Type B pancreatic cell (in vitro differentiated cells): ENCODE measurements at places on chromosomes 4 and X.

DNA sequence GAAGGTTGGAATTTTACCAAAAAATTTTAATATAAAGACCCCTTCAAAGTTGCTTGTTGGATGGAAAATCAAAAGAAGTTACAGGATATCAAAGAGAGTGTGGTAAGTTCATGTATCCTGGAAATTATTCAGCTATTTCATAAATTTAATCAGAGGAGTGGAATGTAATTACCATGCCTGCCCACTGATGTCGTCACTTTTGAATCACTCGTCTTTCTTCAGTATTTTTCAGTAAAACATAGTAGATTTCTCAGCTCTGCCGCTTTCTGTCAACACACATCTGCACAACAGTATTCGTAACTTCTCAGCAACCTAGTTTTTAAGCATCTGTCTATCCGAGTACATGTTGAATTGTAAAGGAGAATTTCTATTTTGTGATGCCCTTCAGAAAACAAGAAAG, 2163.0 kb upstream of the AGA start:
- H3K36me3 ChIP-seq, result no peaks in the 10 kb centered on the region
- H3K4me1 ChIP-seq, result no peaks in the 10 kb centered on the region
- H3K27ac ChIP-seq, result no peak overlapping the region
- DNase-seq, result no peak
- no peaks in the 10 kb centered on the region for H3K27me3 ChIP-seq

GRCh38 chr4:149534779-149535178, 280.9 kb downstream of the IQCM start:
- DNase-seq, result no peak
- H3K27me3 ChIP-seq, result no peaks in the 10 kb centered on the region

DNA sequence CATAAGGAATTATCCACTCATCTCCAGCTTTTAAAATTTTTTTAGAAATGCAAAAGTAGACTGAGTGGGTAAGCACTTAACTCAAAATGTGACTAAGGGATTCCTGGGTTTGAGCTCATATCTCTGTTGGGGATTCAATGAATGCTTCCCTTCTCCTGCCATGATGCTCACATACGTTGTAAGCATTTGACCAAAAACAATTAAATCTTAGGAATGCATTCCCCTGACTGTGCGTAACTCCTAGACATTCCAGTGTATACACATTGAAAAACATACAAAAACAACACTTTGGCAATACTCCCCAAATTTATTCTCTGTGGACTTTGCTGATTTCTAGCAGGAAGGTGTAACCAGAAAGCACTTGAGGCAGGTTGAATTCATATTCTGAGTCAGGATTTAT, 29.8 kb downstream of the SPANXA2 start:
- H3K36me3 ChIP-seq, result no peaks in the 10 kb centered on the region
- H3K27ac ChIP-seq, result no peak overlapping the region
- no peaks in the 10 kb centered on the region for H3K4me1 ChIP-seq
- no peak for DNase-seq

DNA sequence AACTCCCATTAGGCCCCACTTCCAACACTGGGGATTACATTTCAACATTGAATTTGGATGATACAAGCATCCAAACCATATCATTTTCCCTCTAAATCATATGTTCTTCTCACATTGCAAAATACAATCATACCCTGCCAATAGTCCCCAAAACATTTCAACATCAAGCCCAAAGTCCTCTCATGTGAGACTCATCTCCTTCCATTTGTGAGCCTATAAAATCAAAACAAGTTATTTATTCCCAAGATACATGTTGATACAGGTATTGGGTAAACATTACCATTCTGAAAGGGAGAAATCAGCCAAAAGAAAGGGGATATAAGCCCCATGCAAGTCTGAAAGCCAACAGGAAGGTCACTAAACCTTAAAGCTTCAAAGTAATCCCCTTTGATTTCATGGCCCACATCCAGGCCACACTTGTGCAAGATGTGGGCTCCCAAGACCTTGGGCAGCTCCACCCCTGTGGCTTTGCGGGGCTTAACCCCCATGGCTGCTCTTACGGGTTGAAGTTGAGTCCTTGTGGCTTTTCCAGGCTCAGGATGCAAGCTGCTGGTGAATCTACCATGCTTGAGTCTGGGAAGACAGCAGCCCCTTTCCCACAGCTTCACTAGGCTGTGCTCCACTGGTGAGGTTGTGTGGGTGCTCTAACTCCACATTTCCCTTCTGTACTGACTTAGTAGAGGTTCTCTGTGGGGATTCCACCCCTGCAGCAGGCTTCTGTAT, 40.6 kb upstream of the SERTM2 start:
- no peak overlapping the region for H3K4me3 ChIP-seq
- no peaks in the 10 kb centered on the region for H3K36me3 ChIP-seq
- no peaks in the 10 kb centered on the region for H3K27me3 ChIP-seq
- no peak for DNase-seq

GRCh38 chrX:40083120-40083978, 14.4 kb downstream of the BCOR start:
- peak overlapping the region; percentile 82 for H3K4me3 ChIP-seq
- H3K27me3 ChIP-seq, result peaks cover 3% of the 10 kb centered on the region
- peaks cover 6% of the 10 kb centered on the region for H3K36me3 ChIP-seq
- no peak for DNase-seq
- peaks cover 50% of the 10 kb centered on the region for H3K4me1 ChIP-seq
- H3K27ac ChIP-seq, result peak overlapping the region; percentile 83

DNA sequence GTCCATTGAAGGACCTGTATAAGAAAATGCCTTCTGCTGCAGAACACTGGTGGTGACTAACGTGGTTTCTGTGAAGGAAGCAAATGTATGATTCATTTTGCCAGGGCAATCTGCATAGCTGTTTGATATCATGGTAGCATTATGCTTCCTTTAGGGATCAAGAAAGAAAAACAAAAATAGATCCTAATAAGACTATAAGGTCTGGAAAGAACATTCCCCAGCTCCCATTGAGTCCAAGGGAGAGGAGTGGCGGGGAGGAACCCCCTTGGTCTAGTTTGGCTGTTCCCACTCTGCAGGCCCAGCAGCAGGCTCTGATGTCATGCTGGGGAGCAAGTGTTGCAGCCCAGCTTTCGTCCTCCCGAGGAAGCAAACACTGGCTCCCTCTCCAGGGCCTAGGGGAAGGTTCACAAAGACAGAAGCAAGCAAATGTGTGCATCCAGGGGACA, 154.5 kb upstream of the GALNT7 start:
- no peak for DNase-seq
- no peak overlapping the region for H3K4me3 ChIP-seq
- H3K27ac ChIP-seq, result peak overlapping the region; percentile 17
- H3K27me3 ChIP-seq, result no peaks in the 10 kb centered on the region

GRCh38 chrX:68060506-68061205, 372.6 kb downstream of the OPHN1 start:
- no peak overlapping the region for H3K4me3 ChIP-seq
- H3K4me1 ChIP-seq, result no peaks in the 10 kb centered on the region
- H3K27me3 ChIP-seq, result no peaks in the 10 kb centered on the region
- no peaks in the 10 kb centered on the region for H3K36me3 ChIP-seq

DNA sequence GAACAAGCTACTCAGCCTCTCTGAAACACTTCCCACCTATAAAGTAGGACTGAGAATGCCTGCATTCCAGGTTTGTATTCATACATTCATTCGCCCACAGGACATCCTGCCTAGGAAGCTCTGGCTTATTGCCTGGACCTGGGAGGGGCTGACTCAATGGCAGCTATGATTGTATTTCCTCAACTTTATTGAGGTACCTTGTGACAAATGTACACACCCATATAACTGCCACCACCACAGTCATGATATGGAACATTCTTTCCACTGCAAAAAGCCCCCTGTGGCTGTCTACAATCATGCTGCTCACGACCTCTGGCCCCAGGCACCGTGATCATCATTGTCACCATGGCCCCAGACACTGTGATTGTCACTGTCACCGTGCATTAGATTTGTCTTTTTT, 68.3 kb downstream of the ABLIM2 start:
- H3K27ac ChIP-seq, result no peak overlapping the region
- H3K36me3 ChIP-seq, result no peaks in the 10 kb centered on the region
- no peaks in the 10 kb centered on the region for H3K27me3 ChIP-seq
- no peak overlapping the region for H3K4me3 ChIP-seq

- no peaks in the 10 kb centered on the region for H3K36me3 ChIP-seq
- H3K27me3 ChIP-seq, result peaks cover 50% of the 10 kb centered on the region
- no peaks in the 10 kb centered on the region for H3K4me1 ChIP-seq
- peak overlapping the region; percentile 77 for H3K4me3 ChIP-seq
- no peak overlapping the region for H3K27ac ChIP-seq
Measured at GRCh38 chrX:129653971-129654651, 645 bp downstream of the APLN start.

GRCh38 chrX:87468941-87469340, 48.7 kb upstream of the KLHL4 start:
- no peak overlapping the region for H3K27ac ChIP-seq
- H3K27me3 ChIP-seq, result no peaks in the 10 kb centered on the region
- H3K36me3 ChIP-seq, result no peaks in the 10 kb centered on the region
- DNase-seq, result no peak
- no peak overlapping the region for H3K4me3 ChIP-seq
- no peaks in the 10 kb centered on the region for H3K4me1 ChIP-seq

DNA sequence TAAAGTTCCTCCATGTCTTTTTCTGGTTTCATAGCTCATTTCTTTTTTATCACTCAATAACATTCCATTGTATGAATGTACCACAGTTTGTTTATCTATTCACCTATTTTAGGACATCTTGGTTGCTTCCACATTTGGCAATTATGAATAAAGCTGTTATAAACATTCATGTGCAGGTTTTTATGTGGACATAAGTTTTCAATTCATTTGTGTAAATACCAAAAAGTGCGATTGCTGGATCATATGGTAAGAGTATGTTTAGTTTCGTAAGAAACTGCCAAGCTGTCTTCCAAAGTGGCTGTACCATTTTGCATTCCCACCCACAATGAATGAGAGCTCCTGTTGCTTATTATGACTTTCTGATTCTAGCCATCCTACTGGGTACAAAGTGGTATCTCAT, 36.3 kb upstream of the ZFX start:
- H3K4me1 ChIP-seq, result peaks cover 9% of the 10 kb centered on the region
- no peaks in the 10 kb centered on the region for H3K36me3 ChIP-seq
- no peaks in the 10 kb centered on the region for H3K27me3 ChIP-seq
- no peak overlapping the region for H3K4me3 ChIP-seq

DNA sequence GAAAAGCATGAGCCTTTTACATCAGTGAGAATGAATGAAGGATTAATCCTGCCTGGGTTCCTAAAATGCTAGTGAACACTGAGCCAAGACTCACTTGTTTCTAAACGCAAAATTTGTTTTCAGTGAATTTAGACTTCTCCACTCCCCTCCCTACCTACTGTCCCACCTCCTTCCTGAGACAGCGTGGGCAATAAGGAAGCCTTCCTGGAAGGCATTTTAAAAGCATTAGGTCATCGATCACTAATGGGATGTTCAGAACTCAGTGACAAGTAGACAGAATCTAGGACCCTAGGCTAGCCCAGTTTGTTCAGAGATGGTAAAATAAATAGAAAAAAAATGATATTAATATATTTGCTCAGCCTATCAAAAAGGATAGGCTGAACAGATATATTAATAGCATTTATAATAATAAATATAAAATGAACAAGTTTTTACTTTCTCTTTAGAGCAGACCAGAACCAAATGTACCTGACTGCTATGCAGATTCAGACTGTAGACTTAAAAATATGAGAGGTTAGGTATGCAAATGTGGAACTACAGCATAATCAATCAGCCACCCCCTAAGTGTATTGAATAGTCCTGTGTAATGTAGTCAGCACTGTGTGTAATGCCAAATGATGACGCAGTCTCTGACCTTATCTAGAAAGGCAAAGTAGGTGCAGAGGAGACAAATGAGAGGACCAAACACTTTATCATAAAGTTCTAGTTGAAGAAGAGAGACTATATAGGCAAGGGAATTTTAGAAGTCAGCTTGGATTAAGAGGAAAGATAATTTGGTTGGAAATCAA, 331.1 kb downstream of the GPAT3 start:
- H3K27me3 ChIP-seq, result peaks cover 30% of the 10 kb centered on the region
- no peak overlapping the region for H3K4me3 ChIP-seq
- DNase-seq, result no peak
- peaks cover 27% of the 10 kb centered on the region for H3K4me1 ChIP-seq
- no peak overlapping the region for H3K27ac ChIP-seq

DNA sequence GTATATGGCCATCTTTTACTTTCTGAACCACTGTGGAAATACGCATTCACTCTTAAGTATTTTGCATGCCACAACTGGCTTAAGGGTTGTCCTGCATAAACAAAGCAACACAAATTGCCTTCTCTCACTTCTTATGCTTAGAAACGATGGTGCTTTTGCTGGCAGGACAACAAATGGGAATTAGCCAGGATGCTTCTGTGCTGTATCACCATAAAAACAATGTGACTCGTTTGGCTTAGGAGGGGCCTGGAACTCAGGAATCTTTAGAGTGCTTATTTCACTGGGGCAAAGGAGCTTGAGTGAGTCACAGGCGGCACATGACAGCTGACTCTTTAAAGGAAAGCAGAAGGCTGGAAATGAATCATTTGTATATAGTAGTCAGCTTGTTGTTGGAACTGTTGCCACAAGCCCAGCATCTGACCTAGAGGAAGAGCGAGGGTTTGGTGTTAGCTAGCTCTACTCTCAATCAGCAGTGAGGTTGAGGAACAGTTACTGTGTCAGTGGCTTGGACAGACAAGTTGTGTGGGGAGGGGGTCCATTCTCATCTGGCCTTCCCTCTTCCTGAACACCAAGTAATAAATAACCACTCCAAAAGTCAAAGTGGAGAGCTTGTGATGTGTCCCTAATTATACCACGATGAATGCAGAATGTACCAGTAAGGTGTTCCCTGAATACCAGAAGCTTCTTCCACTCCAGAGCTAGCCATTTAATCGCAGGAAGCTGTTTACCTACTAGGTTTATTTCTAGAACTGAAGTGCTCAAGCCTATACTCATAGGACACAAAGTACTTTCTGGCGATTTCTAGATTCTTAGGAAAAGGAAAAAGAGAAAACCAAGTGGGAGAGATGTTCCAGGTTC, 293.1 kb downstream of the CAMK2D start:
- no peak for DNase-seq
- H3K27ac ChIP-seq, result peak overlapping the region; percentile 82
- peaks cover 23% of the 10 kb centered on the region for H3K36me3 ChIP-seq
- H3K4me3 ChIP-seq, result peak overlapping the region; percentile 23
- H3K4me1 ChIP-seq, result peaks cover 5% of the 10 kb centered on the region

DNA sequence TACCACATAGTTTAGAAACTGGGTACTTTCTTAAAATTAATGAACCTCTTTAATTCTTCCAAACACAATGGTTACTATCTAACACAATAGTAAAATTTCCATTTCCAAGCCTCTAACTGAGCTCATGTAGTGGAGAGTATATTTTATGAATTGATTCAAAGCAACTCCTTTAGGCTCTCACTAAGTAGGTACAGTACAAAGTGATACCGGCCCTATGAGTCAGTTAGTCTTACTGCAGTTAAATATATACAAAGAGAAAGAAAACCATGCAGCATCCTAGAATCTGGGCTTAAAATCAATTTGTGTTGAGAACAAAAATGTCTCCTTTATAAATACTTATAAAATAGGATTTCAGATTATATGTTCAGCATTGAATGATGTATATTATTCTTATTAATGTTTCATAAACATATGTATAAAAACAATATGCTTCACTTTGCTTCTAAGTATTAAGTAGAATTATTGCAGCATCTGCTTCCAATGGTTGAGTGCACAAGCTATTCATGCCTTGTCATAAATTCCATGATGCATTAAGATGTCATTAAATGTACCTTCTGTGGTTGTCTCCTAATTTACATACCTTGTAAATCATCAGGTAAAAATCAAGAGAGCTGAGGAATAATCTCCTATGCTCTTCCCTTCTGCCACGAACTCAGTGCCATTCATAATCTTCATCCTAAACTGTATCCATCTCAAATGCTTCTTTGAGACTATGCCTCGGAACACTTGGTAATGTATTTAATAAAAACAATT, 1037.8 kb downstream of the STPG2 start:
- H3K36me3 ChIP-seq, result no peaks in the 10 kb centered on the region
- no peaks in the 10 kb centered on the region for H3K27me3 ChIP-seq
- no peak overlapping the region for H3K27ac ChIP-seq
- no peaks in the 10 kb centered on the region for H3K4me1 ChIP-seq

GRCh38 chrX:35562395-35562794, 235.7 kb upstream of the MAGEB16 start:
- H3K27ac ChIP-seq, result no peak overlapping the region
- no peaks in the 10 kb centered on the region for H3K4me1 ChIP-seq
- no peak overlapping the region for H3K4me3 ChIP-seq
